NCI-H1417 (cell line): ENCODE measurements at places on chromosomes 7 and 10.

DNA sequence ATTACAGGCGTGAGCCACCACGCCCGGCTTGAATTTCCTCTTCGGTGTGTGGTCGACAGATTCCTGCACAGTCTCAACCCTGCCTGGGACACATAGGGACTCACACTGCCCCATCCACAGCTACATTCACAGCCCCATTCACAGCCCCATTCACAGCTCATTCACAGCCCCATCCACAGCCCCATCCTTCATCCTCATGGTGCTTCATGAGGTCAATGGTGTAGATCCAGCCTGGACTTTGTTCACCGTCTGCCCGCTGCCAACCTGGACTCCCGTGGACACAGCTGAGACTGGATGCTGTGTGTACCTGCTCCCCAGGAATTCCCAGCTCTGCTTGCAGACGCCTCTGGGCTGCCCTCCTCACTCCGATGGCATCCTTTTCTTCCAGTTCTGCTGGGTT lies 5.2 kb downstream of the IDI2 start:
- no peak for DNase-seq

- DNase-seq, result no peak
Observed at GRCh38 chr10:131214521-131215244, 96.8 kb downstream of the TCERG1L start.

DNA sequence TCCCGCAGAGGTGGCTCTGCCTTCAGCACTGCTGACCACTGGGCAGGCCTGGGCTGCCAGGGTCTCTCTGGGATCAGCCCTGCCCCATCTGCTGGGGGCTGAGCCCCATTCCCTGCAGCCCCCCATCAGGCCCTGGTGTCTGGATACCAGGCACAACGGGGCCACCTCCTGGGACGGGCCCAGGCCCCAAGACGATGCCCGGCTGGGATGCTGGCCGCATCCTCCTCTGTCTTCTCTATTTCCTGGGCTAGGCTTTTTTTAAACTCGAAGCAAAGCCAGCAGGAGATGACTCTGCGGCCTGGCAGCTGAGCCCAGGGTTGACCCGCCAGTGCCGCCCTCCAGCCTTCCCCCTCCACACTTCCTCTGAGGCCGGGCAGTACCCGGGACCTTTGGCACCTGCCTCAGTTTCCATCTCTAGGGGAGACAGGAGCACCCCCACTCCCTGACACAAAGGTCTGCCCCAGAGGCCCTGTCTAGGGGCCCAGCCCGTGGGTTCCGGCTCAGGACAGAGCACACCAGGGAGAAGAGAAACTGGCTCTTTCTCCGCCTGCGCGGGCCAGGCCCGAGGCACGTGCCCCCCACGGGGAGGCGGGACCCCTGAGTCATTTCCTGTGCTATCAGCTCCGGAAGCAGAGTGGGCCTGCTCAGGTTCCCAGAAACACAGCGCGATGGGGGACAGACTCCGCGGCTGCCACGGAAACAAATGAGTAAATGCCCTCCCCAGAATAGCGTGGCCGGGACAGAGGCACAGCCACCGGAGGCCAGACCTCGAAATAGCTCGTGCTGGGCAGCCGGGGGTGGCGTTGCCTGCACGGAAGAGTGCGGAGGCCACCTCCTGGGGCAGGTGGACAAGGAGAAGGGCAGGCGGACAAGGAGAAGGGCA lies 84.6 kb upstream of the PDGFA start:
- DNase-seq, result no peak

DNA sequence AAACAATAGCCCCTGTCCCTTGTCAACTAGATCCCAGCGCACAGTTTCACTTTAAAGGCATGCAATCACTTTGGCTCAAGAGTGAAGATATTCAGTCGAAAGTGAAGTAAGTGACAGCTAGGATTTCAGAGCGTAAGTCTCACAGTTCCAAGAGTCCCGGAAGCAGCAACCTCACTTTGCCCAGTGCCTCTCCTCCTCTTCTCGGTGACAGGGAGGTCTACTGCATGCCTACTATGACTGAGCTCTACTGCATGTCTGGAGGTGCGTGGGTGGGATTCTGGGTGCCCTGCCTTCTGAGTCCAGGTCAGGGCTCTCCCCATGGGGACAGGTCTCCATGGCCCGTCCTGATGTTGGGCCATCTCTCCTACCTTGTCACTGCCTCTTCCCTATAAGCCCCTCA lies 17.0 kb downstream of the PRKCQ start:
- DNase-seq, result no peak

GRCh38 chr7:70678621-70679251 lies 453.2 kb upstream of the GALNT17 start:
- no peak for DNase-seq

GRCh38 chr10:4983615-4984216 lies 19.9 kb downstream of the AKR1C2 start:
- DNase-seq, result no peak

DNA sequence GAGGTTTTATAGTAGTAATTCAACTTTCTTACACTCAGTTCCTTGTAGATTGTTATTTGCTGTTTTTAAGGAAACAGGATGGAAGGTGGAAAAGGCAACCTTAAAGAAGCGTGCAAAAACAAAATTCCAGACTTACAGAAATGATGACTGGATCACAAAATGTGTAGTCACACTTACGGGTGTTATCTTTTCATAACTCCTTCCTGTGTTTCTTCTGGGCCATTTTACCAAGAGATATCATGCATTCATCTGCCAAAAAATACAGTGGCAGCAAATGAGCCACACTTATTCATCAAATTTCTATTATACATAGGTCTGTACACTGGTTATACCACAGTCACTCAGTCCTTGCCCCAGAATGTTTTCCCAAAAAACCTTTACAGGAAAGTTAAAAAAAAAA lies 94.3 kb upstream of the IL6 start:
- no peak for DNase-seq

GRCh38 chr7:88040694-88041093 lies 106.6 kb downstream of the ADAM22 start:
- DNase-seq, result no peak

DNA sequence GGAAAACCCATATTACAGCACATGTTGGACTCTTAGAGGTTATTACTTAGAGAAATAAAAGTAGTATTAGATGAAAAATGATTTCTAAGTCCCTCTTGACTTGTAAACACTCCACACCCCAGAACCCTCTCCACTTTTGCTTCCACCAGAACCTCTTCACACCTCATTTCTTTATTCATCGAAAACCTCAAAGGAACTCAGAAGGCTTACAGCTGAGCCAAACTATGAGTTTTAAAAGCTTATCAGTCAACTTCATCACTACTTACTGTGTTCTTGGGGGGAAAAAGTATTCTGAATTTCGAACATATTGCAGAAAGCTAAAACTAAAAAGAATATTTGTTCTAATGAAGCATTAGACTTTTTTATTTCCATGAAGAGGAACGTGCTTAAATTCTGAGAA lies 547.8 kb upstream of the STEAP1 start:
- no peak for DNase-seq

- no peak for DNase-seq
Observed at GRCh38 chr7:112630565-112630964, 149.8 kb downstream of the LSMEM1 start.

DNA sequence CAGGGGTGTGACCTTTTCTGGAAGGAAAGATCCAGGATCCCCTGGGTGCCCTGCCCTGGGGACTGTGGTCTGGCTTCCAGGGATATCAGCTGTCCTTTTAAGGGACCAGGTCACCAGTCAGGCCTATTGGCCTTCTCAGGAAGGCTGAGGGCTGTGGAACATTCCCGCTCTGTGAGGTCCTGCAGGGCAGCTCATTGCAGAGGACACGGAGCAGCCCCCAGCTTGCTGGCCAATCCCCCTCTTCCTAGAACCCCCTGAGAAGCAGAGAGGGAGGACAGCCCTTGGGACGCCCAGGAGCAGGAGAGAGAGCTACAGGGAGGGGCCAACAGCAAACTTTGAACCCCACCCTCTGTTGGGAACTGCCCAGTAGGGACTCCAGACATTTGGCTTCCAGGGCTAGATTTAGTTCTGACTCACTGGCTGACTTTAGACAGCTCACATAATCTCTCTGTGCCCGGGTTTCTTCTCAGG lies 67.9 kb upstream of the COL13A1 start:
- DNase-seq, result no peak

GRCh38 chr7:46939089-46939488 lies 642.8 kb downstream of the TNS3 start:
- DNase-seq, result no peak

DNA sequence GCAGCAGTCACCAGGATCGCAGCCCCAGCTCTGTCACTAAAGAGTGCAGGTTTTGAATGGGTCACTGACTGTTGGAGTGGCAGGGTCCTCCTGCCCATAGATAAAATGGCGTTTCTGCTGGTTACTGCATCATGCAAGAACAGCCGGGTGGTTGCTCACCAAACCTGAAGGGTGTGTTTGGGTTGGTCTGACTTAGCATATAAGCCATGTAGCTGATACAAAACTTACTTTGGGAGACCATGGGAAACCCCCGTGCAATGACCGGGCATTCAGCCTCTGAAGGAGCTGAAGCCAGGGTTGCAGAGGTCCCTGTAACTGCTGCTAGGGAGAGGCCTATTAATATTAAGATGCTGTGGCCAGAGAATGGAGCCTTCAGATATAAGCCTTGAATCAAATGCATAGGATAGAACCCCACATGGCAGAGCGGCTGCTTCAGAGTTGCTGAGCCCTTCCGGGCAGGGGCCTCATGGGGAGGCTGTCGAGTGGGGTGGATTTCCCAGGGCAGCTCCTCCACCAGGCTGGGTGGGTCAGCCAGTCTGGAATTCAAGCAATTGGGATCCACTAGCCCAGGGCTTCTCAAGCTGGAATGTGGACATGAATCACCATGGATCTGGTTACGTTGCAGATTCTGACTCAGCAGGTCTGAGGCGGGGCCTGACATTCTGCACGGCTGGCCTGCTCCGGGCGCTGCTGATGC lies 70.9 kb upstream of the CTBP2 start:
- DNase-seq, result no peak

DNA sequence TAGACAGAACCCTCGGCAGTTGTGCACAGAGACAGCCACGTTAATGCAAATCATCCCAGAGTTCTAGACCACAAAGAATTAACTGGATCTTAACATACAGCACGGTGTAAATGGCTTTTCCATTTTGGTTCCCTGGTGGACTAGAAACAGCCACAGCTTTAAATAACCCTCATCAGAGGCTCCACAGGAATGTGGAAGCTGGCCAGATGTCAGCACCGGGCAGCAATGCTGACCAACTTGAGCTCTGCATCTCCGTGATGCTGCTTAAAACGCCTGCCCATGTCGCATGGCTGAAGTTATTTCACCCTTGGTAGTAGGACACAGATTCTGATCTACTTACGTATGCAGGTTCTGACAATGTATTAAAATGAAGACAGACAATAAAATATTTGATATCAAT lies 24.5 kb downstream of the RSU1 start:
- no peak for DNase-seq

DNA sequence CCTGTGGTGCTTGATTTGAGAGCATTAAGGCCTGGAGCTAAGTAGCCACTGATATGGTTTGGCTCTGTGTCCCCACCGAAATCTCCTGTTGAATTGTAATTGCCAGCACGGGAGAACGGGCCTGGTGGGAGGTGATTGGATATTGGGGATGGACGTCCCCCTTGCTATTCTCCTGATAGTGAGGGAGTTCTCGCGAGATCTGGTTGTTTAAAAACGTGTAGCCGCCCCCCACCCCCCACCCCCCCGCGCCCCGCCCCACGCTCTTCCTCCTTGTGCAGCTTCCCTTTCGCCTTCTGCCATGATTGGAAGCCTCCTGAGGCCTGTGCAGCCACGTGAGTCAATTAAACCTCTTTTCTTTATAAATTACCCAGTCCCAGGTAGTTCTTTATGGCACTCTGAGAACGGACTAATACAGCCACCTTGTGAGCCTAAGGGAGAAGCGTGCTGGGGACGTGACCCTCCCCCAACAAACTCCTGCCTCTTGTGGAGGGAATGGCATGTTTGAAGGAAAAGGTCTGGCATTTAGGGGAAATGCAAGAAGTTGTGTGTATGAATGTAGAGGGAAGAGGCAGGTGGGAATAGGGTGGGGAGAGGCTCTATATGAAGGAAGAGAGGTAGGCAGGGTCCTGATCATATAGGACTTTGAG lies 118.0 kb upstream of the KMT2C start:
- DNase-seq, result no peak
